ENCODE measurements at places on chromosomes 2 and 18. TPM values are rescaled to one million over a fixed set of nuclear protein-coding genes. Genes with fewer than 3 reads are reported as not detected.

DNA sequence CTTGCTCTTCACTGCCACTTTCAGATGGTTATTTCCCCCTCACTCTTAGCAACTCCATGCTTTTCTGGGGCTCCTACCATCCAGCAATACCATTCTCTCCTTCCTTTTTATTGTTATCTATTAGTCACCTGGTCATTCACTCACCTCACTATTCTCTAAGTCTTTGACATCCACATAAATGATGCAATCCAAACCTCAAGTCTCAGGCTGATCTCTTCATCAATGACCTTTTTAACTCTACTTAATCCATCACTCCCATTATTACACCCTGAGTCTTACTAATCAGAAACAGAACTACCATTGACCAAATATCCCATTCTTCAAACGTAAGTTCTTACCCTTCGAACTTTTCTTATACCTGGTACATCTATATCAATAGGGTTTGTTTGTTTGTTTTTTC is 79.7 kb downstream of the ITSN2 start:
- DNase-seq, result no peak

GRCh38 chr2:188835821-188836220 is 138.4 kb upstream of the COL3A1 start:
- no peak for DNase-seq

GRCh38 chr2:219172231-219173154 is 2.7 kb upstream of the SLC23A3 start:
- no peak for DNase-seq

GRCh38 chr2:62196278-62196901 is 475 bp downstream of the B3GNT2 start:
- DNase-seq, result no peak

GRCh38 chr18:9081940-9082339 is 20.6 kb upstream of the NDUFV2 start:
- no peak for DNase-seq

DNA sequence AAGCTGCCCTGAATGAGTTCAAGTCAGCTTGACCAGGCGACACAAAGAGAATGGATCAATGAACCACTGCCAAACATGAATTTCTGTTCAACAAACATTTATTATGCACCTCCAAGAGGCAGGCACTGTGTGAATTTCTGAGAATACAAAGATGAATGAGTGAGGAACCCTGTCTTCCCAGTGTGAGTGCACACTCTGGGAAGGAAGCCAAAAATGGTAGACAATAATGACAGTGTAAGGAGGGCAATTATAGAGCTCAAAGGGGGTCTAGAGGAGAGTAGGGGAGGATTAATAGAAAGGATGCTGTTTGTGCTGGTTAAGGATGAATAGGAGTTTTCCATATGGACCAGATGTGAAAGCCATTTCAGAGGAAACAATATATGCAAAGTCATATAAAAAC is 213.4 kb downstream of the DCC start:
- no peak for DNase-seq

GRCh38 chr2:232387451-232388171 is 9.1 kb downstream of the ALPP start:
- DNase-seq, result no peak

DNA sequence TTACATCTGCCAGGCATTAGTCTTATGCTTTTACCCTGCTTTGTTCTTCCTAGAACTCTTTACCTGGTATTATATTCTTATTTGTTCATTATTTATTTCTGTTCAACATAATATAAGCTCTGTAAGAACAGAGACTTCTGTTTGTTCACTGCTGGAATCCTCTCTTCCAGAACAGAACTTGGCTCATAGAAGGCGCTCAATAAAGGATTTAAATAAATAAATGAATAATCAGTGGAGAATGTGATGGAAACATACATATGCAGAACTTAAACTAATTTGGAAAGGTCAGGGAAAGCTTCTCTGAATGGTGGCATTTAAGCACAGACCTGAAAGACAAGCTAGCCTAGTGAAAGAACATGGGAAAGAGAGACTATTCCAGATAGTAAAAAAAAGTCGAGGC is 24.3 kb downstream of the NCKAP1 start:
- no peak for DNase-seq

DNA sequence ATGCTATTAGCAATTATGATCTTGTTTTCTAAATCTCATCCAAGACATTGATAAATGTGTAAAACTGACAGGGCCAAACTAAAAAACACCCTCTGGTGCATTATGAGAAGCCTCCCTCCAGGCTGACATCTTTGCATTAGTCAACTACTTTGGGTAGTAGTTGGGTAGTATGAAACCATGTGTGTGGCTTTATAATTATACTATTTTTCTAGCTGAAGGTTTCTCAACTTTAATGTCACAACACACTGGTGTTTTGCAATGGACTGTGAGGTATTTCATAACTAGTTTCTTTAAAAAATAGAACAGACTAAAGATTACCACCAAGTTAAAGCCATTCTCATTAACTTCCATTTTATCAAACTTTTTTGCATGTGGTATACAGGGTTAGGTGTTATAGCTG is 73.1 kb upstream of the RBMS1 start:
- peak; percentile 40 for DNase-seq

DNA sequence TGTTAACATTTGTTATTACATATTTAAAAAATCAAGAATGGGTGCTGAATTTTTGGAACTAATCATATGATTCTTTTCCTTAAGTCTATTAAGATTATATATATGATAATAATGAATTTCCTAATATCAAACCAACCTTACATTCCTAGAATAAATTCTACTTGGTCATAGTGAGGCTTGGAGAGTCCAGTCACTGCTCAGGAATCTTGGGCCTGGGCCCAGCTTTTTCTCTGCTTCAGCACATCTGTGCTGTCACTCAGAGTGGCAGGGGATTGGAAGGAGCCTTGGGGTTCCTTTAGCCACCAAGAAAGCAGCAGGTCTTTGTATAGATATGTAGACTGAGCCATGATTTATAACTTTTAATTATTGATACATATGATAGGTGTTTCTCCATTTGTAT is 19.9 kb upstream of the ZAP70 start:
- peak; percentile 21 for DNase-seq

- peak; percentile 72 for DNase-seq
These were observed 75.3 kb upstream of the NPAS2 start for GRCh38 chr2:100744589-100744988.

GRCh38 chr2:146602856-146603255 is 1242.0 kb upstream of the ACVR2A start:
- DNase-seq, result no peak

DNA sequence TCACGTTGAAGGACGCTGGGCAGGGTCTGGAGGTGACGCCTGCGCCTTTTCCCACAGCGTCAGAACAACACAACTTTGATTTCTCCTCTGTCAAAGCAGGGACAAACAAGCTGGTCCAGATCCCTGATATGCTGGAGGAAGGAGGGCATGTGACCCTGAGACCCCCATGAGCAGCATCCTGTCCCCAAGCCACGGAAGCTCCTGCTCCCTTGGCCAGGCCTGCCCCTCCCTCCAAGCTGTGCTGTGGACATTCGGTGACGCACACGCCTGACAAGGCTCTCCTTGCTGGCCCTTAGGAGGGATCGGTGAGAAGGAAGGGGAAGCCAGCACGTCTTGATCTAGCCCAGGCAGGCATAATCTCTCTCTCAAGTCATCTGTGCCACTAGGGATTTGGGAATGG is 11.3 kb downstream of the MLPH start:
- DNase-seq, result no peak

DNA sequence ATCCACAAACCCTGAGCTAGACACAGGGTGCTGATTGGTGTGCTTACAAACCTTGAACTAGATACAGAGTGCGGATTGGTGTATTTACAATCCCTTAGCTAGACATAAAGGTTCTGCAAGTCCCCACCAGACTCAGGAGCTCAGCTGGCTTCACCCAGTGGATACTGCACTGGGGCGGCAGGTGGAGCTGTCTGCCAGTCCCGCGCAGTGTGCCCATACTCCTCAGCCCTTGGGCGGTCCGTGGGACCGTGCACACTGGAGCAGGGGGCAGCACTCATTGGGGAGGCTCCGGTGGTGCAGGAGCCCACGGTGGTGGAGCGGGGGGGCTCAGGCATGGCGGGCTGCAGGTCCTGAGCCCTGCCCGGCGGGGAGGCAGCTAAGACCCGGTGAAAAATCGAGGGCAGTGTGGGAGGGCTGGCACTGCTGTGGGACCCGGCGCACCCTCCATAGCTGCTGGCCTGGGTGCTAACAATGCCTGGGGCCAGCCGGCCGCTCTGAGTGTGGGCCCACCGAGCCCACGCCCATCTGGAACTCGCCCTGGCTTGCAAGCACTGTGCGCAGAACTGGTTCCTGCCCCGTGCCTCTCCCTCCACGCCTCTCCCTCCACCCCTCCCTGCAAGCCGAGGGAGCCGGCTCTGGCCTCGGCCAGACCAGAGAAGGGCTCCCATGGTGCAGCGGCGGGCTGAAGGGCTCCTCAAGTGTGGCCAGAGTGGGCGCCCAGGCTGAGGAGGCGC is 75.6 kb downstream of the MOB4 start:
- no peak for DNase-seq

DNA sequence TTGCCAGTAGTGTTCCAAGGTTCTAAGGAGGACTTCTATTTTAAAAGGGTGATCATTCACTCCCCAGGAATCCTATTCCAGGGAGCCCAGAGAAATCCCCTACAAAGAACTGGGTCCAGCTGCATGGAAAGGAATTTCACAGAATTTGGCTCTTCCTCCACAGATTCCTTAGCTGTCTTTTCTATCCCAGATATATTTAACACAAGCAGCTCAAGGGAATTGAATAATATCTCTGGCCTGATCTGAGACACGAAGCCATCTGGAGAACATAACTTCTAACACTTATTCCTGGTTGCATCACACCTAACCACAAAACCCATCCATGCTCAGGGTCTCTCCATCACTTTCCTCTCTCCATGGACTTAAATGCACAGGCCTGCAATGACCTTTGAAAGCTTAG is 306.7 kb upstream of the ACVR2A start:
- no peak for DNase-seq

- no peak for DNase-seq
These were observed 85.2 kb downstream of the SLC4A10 start for GRCh38 chr2:161709428-161709827.

GALR1 gene
- total RNA-seq, result not detected

SERPINB2 gene
- not detected for total RNA-seq

MXD1 gene
- total RNA-seq, result 4.7 TPM

RSAD2 gene
- total RNA-seq, result 0.20 TPM

ITM2C gene
- total RNA-seq, result 85.7 TPM

RFTN2 gene
- total RNA-seq, result under 0.01 TPM

DNAH7 gene
- 7.9 TPM for total RNA-seq

CYP27C1 gene
- 1.5 TPM for total RNA-seq

DLGAP1 gene
- 7.2 TPM for total RNA-seq

GULP1 gene
- 159 TPM for total RNA-seq

SIX2 gene
- 0.35 TPM for total RNA-seq

KIF1A gene
- total RNA-seq, result 0.45 TPM

ZNF396 gene
- 6.0 TPM for total RNA-seq

ZNF638 gene
- 73.3 TPM for total RNA-seq
